Epithelial cell of umbilical artery (primary cell): ENCODE measurements at places on chromosomes 2 and 18. TPM values are rescaled to one million over a fixed set of nuclear protein-coding genes. Genes with fewer than 3 reads are reported as not detected.

The FIGN gene
- 0.65 and 1.1 TPM in 2 replicates for total RNA-seq

The MYOM1 gene
- 0.32 and 0.91 TPM in 2 replicates for total RNA-seq

The CPO gene
- total RNA-seq = 0.32 TPM in 1 of 2 replicates, not detected in the other

The RHBDD1 gene
- 6.4 and 7.8 TPM in 2 replicates for total RNA-seq

The CHRNG gene
- total RNA-seq = not detected in 2 replicates

The AP1S3 gene
- total RNA-seq = 1.3 and 4.1 TPM in 2 replicates

The REEP1 gene
- total RNA-seq = under 0.01 TPM in 1 of 2 replicates, not detected in the other

The COL5A2 gene
- 151 and 181 TPM in 2 replicates for total RNA-seq

The CXCR2 gene
- total RNA-seq = not detected in 2 replicates

The FLACC1 gene
- total RNA-seq = under 0.01 and 0.61 TPM in 2 replicates

The SAG gene
- total RNA-seq = under 0.01 TPM in 1 of 2 replicates, not detected in the other

The MZT2A gene
- 75.5 and 110 TPM in 2 replicates for total RNA-seq

The FAHD2A gene
- total RNA-seq = 42.2 and 56.4 TPM in 2 replicates

The TEX44 gene
- total RNA-seq = not detected in 2 replicates

The CIDEA gene
- total RNA-seq = 0.46 and 2.3 TPM in 2 replicates

The ANKRD53 gene
- total RNA-seq = 0.15 and 0.32 TPM in 2 replicates

The APCDD1 gene
- total RNA-seq = under 0.01 TPM in 1 of 2 replicates, not detected in the other
